Gastrocnemius medialis (tissue), 4 donors: ENCODE measurements at places on chromosomes 6 and 20. TPM values are rescaled to one million over a fixed set of nuclear protein-coding genes. Genes with fewer than 3 reads are reported as not detected.
A peak's percentile ranks its signal among the peaks of the same experiment; 100 is the strongest.

Gene BIRC7
- total RNA-seq: not detected

- peak overlapping the region; percentile 66 for H3K27ac ChIP-seq
- H3K27me3 ChIP-seq: no peaks in the 10 kb centered on the region
- H3K4me1 ChIP-seq: peaks cover 12% of the 10 kb centered on the region
- no peak for DNase-seq
Measured at GRCh38 chr6:152301021-152301764, 336.0 kb downstream of the SYNE1 start.

GRCh38 chr20:8360035-8360434 lies 228.0 kb downstream of the PLCB1 start:
- H3K27me3 ChIP-seq: no peaks in the 10 kb centered on the region
- H3K4me1 ChIP-seq: no peaks in the 10 kb centered on the region
- no peak overlapping the region for H3K27ac ChIP-seq
- no peak for DNase-seq
- H3K4me3 ChIP-seq: no peak overlapping the region
- no peaks in the 10 kb centered on the region for H3K36me3 ChIP-seq

Gene FIG4
- 5.3 TPM for total RNA-seq

DNA sequence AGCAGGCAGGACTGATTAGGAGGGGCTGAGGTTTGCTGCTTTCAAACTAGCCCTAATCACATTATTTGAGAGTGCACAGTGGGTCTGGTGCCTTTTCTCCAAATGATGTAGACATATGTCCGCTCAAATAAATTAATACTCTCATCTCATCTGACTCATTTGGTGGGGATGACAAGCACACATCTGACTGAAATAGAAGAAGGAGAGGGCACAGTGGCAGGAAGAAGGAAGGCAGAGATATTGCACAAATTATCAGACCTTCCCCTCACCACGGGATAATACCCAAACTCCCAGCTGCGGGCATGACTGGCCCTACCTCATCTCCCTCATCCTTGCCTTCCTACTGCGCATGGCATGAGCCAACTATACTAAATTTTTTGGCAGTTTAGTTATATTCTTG lies 33.9 kb upstream of the TNFRSF21 start:
- H3K27ac ChIP-seq: no peak overlapping the region
- no peaks in the 10 kb centered on the region for H3K27me3 ChIP-seq
- no peaks in the 10 kb centered on the region for H3K4me1 ChIP-seq
- H3K4me3 ChIP-seq: no peak overlapping the region
- no peaks in the 10 kb centered on the region for H3K36me3 ChIP-seq

- no peaks in the 10 kb centered on the region for H3K27me3 ChIP-seq
- H3K4me3 ChIP-seq: no peak overlapping the region
- H3K36me3 ChIP-seq: no peaks in the 10 kb centered on the region
- H3K4me1 ChIP-seq: no peaks in the 10 kb centered on the region
- DNase-seq: no peak
- H3K27ac ChIP-seq: no peak overlapping the region
Measured at GRCh38 chr6:23568292-23568691, 557.7 kb upstream of the NRSN1 start.

GRCh38 chr6:24274441-24275083 lies 83.3 kb downstream of the DCDC2 start:
- H3K4me3 ChIP-seq: no peak overlapping the region
- no peaks in the 10 kb centered on the region for H3K27me3 ChIP-seq
- H3K4me1 ChIP-seq: no peaks in the 10 kb centered on the region
- no peak for DNase-seq
- H3K36me3 ChIP-seq: no peaks in the 10 kb centered on the region
- H3K27ac ChIP-seq: no peak overlapping the region

GRCh38 chr6:2158596-2159271 lies 86.7 kb downstream of the GMDS start:
- H3K4me3 ChIP-seq: no peak overlapping the region
- no peaks in the 10 kb centered on the region for H3K4me1 ChIP-seq
- H3K36me3 ChIP-seq: no peaks in the 10 kb centered on the region
- H3K27ac ChIP-seq: no peak overlapping the region
- no peak for DNase-seq
- no peaks in the 10 kb centered on the region for H3K27me3 ChIP-seq

- H3K27me3 ChIP-seq: no peaks in the 10 kb centered on the region
- DNase-seq: no peak
- no peak overlapping the region for H3K4me3 ChIP-seq
- H3K27ac ChIP-seq: no peak overlapping the region
- no peaks in the 10 kb centered on the region for H3K36me3 ChIP-seq
- peaks cover 17% of the 10 kb centered on the region for H3K4me1 ChIP-seq
Measured at GRCh38 chr20:62031462-62032092, 34.1 kb downstream of the TAF4 start.

- H3K4me3 ChIP-seq: no peak overlapping the region
- H3K27me3 ChIP-seq: no peaks in the 10 kb centered on the region
- DNase-seq: no peak
- no peaks in the 10 kb centered on the region for H3K36me3 ChIP-seq
Measured at GRCh38 chr6:97705568-97705967, 422.6 kb upstream of the MMS22L start.

DNA sequence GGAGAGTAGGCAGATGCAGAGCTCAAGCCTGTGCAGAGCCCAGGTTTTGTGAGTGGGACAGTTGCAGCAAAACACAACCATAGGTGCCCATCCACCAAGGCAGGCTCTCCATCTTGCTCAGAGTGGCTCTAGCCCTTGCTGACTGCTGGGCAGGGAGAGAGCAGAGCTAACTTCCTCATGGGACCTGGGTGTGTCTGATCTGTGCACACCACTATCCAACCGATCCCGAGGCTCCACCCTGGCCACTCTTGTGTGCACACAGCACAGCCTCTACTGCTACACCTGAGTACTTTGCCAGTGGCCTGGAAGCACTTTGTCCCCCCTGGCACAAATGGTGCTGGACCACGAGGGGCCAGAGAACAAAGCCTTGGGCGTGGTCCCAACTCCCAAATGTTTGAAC lies 7.9 kb upstream of the DEFB125 start:
- DNase-seq: no peak
- H3K4me1 ChIP-seq: no peaks in the 10 kb centered on the region
- H3K27me3 ChIP-seq: no peaks in the 10 kb centered on the region
- H3K4me3 ChIP-seq: no peak overlapping the region
- no peaks in the 10 kb centered on the region for H3K36me3 ChIP-seq

Gene SAMD10
- 1.0 TPM for total RNA-seq

- DNase-seq: peak; percentile 82
- H3K4me3 ChIP-seq: no peak overlapping the region
Measured at GRCh38 chr6:156718647-156719394, 58.4 kb upstream of the ARID1B start.

GRCh38 chr20:50844430-50845100 lies 49.7 kb downstream of the BCAS4 start:
- no peak overlapping the region for H3K4me3 ChIP-seq
- H3K4me1 ChIP-seq: peaks cover 9% of the 10 kb centered on the region
- H3K36me3 ChIP-seq: no peaks in the 10 kb centered on the region
- DNase-seq: no peak
- no peaks in the 10 kb centered on the region for H3K27me3 ChIP-seq
- no peak overlapping the region for H3K27ac ChIP-seq

- H3K27me3 ChIP-seq: no peaks in the 10 kb centered on the region
- no peak overlapping the region for H3K4me3 ChIP-seq
- no peaks in the 10 kb centered on the region for H3K36me3 ChIP-seq
- no peaks in the 10 kb centered on the region for H3K4me1 ChIP-seq
- DNase-seq: peak; percentile 17
Measured at GRCh38 chr20:43537921-43538877, 20.6 kb upstream of the SGK2 start.

Gene RHAG
- total RNA-seq: not detected

DNA sequence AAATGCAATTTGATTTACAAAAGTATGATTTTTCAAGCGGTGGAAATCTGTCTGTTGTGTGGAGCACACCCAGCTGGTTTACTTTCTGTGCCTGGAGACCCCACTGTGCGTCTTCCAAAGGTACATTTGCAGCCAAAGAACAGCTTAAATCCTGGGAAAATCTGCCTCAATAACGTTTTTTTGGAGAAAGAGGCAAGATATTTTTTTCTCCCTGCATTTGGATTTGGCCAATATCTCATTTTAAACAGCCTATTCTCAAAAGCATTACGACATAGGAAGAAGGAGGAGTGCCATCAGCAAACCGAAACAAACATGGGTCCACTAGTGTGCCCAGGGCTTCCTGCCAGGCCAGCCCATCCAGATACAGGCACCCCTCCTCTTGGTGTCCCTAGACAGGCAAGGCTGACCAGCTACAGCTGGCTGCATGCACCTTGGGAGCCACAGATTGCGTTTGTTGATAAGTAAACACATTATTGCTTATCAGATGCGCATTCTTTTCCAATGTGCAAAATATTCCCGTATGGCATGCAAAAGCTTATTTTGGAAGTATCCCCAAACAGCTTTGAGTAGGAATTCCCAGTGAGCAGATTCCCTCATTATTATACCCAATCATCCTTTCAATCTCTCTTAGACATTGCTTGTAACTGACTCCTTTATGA lies 184.5 kb upstream of the MARCKS start:
- H3K4me1 ChIP-seq: peaks cover 13% of the 10 kb centered on the region
- DNase-seq: peak; percentile 24
- no peak overlapping the region for H3K27ac ChIP-seq
- H3K36me3 ChIP-seq: no peaks in the 10 kb centered on the region

- no peak overlapping the region for H3K4me3 ChIP-seq
- no peaks in the 10 kb centered on the region for H3K36me3 ChIP-seq
- peaks cover 8% of the 10 kb centered on the region for H3K27me3 ChIP-seq
Measured at GRCh38 chr20:22675341-22675740, 91.0 kb upstream of the FOXA2 start.

Gene MAS1
- not detected for total RNA-seq

DNA sequence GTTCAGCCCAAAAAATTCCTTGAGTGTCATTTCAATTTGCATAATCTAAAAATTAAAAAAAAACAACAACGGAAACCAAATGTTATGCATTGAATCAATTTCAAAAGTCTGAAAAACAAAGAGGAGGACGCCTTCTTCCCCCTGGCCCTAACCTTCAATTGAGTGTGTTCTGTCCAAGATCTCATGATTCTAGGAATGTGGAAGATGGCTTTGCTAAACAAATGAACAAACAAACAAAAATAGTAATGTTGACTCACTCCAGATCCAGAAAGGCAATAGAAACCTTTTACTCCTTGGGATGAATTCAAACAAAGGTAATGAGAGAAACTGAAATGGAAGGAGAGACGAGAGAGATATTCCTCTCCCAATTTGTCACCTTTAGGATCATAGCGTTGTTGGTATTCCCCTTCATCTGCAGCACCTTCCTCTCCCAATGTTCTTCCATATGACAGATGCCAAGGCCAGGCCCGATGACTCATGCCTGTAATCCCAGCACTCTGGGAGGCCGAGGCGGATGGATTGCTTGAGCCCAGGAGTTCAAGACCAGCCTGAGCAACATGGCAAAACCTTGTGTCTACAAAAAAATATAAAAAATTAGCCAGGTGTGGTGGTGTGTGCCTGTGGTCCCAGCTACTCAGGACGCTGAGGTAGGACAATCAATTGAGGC lies 109.2 kb upstream of the ADGRF1 start:
- DNase-seq: no peak
- no peak overlapping the region for H3K4me3 ChIP-seq
- H3K36me3 ChIP-seq: no peaks in the 10 kb centered on the region
- no peak overlapping the region for H3K27ac ChIP-seq

GRCh38 chr6:155782739-155783459 lies 327.3 kb upstream of the NOX3 start:
- no peaks in the 10 kb centered on the region for H3K4me1 ChIP-seq
- no peaks in the 10 kb centered on the region for H3K36me3 ChIP-seq
- H3K27me3 ChIP-seq: no peaks in the 10 kb centered on the region
- DNase-seq: no peak
- no peak overlapping the region for H3K4me3 ChIP-seq

Gene C6orf141
- not detected for total RNA-seq

Gene C20orf96
- not detected for total RNA-seq

Gene AKAP12
- 6.4 TPM for total RNA-seq
